ENCODE measurements at places on chromosomes 16 and 17.

DNA sequence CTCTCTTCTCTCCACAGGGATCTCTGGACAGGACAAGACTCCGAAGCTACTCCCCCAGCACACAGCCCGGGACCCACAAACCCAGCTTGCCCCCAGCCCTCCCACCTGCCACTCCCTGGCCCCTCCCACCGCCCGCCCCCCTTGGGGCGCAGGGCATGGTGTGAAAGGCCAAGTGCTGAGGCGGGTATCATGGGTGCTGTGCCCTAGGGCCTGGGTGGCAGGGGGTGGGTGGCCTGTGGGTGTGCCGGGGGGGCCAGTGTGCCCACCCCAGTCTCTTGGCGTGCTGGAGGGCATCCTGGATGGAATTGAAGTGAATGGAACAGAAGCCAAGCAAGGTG lies 11.4 kb downstream of the THRA start:
- no peak for DNase-seq

GRCh38 chr16:81485824-81486539 lies 41.4 kb downstream of the CMIP start:
- DNase-seq = no peak

GRCh38 chr17:63635787-63636186 lies 13.6 kb downstream of the MAP3K3 start:
- DNase-seq = no peak

DNA sequence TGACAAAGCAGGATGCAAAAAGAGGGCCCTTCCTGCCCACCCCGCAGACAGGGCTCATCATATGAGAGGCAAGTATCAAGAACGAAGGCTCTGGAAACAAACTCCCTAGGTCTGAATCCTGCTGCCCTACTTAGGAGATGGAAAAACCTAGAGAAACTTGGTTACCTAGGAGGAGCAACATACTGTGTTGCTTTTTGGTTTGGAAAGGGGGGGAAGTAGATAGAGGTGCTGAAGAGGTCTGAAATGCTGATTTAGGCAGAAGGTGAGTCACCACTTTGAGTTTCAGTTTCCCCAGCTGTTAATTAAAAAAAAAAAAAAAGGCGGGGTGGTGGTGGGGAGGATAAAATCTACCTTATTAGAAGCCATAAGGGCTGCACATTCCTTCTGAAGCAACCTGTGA lies 1.5 kb downstream of the N4BP1 start:
- no peak for DNase-seq

DNA sequence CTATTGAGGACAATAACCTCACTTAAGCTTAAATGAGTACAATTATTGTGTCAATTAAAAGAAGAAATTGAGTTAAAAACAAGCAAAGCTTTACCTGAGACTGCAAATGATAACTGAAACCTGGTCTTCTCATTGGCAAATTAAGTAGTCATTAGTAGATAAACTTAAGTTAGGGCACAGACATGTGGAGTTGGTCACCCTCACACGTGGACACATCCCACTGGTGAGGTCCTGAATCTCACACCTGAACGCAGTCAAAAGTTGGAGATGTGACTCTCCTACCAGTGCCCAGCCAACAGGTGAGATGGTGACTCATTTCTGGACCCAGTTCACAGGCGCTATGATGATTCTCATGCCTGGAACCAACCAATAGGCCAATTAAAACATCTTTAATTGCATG lies 311.6 kb downstream of the FOXL1 start:
- DNase-seq = no peak

All from stimulated activated CD4-positive, alpha-beta T cell treated with anti-CD3 and anti-CD28 coated beads, TNF-alpha, amount 100 ng/mL, for 48 hours (primary cell).